ENCODE measurements at places on chromosomes 2 and 18.

- no peak for DNase-seq
Measured at GRCh38 chr18:35888329-35888728, 84.2 kb upstream of the RMP24 start.

GRCh38 chr2:62991605-62992004 is 59.0 kb upstream of the OTX1 start:
- no peak for DNase-seq

DNA sequence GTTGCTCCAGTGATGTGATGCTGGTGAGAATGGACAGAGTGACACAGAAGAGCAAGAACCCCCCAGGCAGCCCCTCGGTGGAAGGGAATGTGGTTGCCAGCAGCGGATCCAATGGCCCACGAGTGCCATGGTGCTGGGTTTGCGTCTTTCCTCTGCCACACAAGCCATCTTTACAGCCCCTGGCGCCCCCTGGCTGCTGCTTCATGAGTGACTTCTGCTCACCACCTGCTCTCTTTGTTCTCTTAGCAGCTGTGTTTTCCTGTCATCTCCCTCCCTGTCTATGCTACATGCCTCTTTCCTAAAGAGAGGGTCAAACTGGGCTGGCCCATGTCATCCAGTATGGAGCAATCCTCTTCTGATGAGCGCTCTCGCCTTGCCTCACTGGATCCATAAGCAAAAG is 300.0 kb upstream of the SMIM21 start:
- DNase-seq: no peak

GRCh38 chr2:238458651-238459050 is 31.9 kb downstream of the ASB1 start:
- DNase-seq: no peak

DNA sequence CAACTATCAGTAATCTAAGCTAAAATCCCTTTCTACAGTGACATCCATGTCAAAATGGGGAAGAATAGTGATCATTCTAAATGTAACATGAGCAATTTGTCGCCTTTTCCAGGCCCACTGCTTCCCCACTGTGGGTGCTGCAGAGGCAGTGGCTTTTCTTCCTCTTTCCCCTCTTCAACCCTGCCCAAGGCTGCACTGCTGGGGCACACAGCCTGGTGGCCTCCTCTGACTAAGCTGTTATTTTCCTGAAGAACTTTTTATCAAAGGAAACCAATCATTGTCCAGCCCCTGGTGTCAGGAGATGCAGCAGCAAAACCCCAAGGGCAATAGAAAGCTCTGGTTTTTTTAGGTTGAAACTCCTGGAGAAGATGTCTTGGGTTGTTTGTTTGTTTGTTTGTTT is 117.6 kb upstream of the KLF7 start:
- no peak for DNase-seq

- no peak for DNase-seq
Measured at GRCh38 chr2:141381946-141382345, 748.9 kb downstream of the LRP1B start.

GRCh38 chr2:45651415-45652089 is at the start of gene PRKCE:
TSS of gene PRKCE (plus strand) at chr2:45651675.
- no peak for DNase-seq

DNA sequence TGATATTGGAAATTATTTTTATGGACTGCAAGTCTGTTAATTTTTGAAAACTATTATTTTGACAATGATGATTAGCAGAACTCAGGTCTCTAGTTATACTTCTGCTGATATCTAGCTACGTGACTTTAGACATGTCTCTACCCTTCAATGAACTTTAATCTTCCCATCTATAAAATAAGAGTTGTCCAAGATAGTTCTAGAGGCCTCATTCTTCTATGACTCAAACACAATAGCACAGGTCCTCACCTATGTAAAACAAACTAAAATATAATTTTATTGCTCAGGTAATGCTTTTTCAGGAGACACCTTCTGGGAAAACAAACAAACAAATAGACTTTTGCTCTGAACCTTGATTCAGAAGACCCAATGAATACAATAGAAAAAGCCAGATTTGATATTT is 544.4 kb upstream of the SETBP1 start:
- no peak for DNase-seq

GRCh38 chr2:153391131-153391530 is 87.4 kb downstream of the RPRM start:
- no peak for DNase-seq

DNA sequence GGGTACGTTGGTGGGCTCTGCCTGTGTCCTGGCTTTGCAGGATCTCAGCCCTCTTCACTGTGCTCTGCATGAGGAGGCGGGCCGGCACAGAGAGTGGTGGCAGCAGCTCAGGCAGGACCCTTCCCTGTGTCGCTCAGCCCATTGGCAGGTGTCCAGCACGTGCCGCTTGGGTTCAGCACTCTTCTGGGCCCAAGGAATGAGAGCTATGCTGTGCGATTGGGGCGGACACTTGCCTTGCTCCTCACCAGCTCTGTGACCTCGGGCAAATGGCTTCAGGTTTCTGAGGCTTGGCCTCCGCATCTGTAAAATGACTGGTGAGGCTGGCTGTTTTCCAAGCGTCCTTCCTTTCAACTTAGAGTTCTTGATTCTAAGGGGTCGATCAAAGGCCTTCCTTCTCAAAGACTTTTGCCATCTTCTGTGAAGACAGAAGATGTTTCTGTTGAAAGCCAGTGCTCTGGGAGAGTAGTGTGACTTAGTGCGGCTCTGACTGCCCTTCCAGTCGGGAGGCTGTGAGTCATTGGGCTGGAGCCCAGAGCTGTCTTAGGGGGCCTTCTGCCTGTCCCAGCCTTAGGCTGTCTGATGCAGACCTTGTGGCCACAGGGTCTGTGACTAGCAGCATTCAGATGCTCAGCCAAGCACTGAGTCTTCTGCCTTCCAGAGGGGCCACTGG is 35.6 kb downstream of the GLI2 start:
- DNase-seq: no peak

DNA sequence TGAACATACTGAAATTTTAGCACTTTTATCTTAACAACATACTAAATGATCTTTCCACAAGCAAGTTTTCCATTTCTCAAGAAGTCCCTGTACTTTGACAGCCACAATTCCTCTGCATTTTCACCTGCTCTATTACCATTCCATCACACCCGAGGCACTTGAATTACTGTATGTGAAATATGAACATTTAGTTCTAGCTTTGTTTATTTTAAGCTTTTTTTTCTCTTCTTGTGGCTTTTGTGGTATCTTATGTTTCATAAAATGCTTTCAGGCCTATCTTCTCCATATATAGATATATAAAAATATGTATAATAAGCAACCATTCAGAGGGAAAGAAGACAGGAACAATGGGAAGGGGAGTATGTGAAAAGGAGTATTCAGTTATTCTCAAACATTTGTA is 693.9 kb downstream of the SATB2 start:
- no peak for DNase-seq

DNA sequence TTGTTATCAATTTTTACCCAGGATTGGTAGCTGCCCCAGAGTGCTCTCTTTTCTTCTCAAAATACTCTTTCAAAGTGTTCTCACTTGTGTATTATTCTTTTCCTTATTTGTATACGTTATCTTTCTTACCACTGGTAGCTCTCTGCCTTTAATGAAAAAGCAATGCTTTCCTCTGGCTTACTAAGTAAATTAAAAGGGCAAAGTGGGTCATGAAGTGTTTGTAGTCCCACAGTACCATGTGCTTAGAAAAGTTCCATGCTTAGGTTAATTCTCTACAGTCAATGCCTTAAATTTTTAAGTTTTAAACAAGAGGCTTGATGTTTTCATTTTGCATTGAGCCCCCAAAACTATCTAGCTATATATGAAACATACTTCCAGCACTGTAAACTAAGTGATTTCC is 300.2 kb downstream of the ASXL3 start:
- DNase-seq: no peak

- no peak for DNase-seq
Measured at GRCh38 chr18:7084080-7085065, 33.2 kb downstream of the LAMA1 start.

GRCh38 chr18:76367168-76368125 is 127.6 kb downstream of the ZNF516 start:
- DNase-seq: no peak

- peak; percentile 39 for DNase-seq
Measured at GRCh38 chr2:29000481-29000880, 19.4 kb downstream of the TOGARAM2 start.

DNA sequence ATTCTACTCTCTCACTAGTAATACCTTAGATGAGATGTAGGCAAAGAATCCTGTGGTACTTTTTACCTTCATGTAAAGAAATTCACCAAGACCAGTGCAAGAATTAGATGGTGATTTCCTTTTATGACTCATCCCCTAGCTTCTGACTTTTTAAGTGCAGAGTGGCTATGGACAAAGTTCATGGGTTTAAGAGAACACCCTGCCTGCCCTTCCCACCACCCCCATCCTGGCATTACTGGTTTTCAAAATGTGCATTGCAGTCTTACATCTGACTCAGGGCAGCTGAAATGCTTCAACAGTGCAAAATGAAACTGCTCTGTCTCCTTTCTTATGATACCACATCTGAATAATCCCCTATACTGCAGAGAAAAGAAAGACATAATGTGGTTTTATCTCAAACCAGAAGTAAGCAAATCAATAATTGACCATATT is 22.6 kb downstream of the MAIP1 start:
- no peak for DNase-seq

- no peak for DNase-seq
Measured at GRCh38 chr2:144481666-144482065, 38.3 kb downstream of the ZEB2 start.

DNA sequence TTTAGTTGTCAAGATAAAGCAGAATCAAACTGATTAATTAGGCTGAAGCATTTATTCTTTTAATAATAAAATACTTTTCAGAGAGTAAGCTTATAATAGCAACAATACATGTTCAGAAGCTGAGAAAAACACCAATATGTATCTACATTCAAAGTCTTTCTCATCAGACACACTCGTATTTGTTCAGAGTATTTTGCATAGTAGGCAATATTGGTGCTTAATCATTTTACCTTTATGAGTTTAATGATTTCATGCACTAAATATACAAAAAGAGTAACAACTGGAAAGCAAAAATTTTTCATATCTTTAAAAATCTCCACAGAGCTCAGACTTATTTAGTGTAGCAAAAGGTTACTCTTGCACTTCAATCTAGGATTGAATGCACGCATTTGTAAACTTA is 313.9 kb downstream of the ZEB2 start:
- no peak for DNase-seq

DNA sequence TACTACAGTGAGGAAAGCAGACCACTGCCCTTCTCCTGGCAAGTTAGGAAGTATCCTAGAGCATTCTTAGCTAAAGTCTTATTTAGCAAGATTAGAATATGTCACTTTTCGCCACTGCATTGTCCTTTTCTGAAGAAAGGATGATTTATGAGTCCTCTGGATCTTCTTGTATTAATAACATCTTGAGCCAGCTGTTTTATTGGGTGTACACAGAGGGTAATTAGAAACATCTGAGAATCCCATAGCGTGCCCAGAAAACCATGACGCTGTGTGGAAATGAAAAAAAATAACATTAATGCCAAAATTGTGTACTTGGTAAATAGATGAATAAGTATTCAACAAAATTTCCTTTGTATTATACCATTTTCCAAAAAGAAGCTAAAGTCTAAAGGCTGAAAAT is 198.7 kb downstream of the LTBP1 start:
- no peak for DNase-seq

GRCh38 chr18:62368100-62368499 is 43.0 kb downstream of the TNFRSF11A start:
- DNase-seq: no peak

GRCh38 chr2:234378440-234378839 is 118.4 kb downstream of the ARL4C start:
- no peak for DNase-seq

GRCh38 chr2:121338281-121338680 is 53.3 kb upstream of the TFCP2L1 start:
- DNase-seq: no peak

- no peak for DNase-seq
Measured at GRCh38 chr18:12029786-12030584, 48.7 kb downstream of the IMPA2 start.

DNA sequence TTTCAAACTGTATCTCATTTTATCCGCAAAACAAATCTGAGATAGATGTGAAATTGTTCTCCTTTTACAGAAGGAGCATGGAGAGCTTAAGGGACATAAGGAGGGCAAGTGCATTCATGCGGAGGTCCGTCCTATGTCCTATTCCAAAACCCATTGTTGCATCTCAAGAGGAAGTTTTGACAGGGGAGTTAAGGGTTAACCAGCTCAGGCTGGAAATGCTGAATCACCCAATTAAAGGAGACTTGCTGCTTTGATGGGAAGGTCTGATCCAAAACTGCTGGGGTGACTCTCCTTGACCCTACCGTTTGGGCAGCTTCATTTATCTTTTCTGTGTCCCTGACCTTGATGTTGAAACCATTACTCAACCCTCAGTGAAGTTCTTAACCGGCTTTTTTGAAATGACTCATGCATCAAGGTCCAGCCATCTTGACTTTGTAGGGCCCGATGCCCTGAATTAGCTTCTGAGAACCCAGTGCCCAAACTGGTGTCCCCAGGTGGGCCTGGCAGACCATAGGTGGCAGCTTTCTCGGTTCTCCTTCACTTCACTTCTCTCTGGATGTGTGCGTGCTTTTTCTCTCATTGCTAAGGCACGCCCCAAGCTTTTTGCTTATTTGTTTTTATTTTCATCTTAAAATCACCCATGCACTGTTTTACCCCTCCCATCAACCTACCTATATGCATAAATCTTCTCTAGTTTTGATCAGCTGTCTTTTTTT is 15.9 kb upstream of the TXNDC2 start:
- DNase-seq: no peak

DNA sequence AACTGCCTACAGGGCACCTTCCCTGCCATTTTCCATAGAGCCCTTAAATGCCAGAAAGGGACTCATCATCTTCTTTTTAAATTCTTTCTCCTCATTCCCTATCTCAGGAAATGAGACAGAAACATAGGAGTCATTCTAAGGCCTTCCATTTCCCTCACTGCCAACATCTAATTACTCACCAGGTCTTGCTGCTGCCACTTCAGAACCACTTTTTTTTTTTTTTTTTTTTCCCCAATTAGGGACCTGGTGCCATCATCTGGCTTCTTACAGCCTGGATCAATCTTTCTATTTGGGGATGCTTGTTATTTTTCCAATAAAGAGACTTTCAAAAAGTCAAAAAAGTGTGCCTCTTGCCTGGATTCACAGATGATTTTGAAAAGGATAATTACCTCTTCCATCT is 373.4 kb downstream of the LPIN1 start:
- DNase-seq: no peak

Measured in activated B cell treated with CpG ODN at 0.5 μM for 24 hours (primary cell).